ENCODE measurements at places on chromosomes 11 and 22.
A peak's percentile ranks its signal among the peaks of the same experiment; 100 is the strongest.

GRCh38 chr11:47378010-47378835 is at the start of gene SPI1:
SPI1 (minus strand) TSS chr11:47378547; CDS start chr11:47378353, 194 bp downstream.
- DNase-seq, result no peak

GRCh38 chr11:125157118-125157733 is 7.3 kb upstream of the PKNOX2 start:
- DNase-seq, result no peak

DNA sequence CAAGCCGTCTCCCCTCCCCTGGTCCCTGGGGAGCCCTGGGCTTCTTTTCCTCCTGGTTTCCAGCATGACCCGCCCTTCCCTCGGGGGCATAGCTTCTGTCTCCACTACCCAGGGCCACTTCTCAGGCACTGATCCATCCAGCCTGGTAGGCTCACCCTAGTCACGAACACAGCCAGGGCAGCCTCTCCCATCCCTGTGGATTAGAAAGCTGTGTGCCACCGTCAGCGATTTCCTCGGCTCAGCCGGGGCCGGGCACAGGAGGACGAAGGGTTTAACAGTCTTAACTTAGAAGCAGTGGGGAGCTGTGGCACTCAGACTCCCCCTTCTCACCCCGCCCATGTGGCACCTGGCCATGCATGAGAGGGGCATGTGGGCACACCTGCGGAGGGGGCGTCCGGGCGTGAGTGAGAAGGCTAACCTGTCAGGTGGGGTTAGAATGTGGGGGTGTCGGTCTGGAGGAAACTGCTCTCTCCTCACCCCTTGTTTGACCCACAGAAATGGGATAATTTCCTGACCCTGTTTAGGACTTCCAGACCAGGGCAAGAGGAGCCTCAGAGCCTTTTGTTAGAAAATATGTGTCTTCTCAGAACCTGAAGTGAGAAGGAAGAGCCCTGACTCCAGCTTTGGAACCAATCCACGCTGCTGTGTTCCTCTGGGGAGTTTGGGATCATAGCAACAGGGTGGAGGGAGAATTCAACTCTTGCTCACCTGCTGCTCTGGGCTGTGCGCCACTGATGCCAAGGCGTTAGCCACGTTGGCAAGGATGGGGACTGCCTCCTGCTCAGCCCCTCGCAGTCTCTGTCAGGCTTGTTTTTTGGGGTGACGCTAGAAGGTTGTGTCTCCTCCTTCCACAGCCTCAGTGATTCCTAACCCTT is 14.6 kb downstream of the GLB1L2 start:
- DNase-seq, result no peak

- DNase-seq, result no peak
Measured at GRCh38 chr11:118699506-118700220, 20.2 kb upstream of the TREH start.

GRCh38 chr11:106986673-106987072 is 31.6 kb downstream of the GUCY1A2 start:
- no peak for DNase-seq

DNA sequence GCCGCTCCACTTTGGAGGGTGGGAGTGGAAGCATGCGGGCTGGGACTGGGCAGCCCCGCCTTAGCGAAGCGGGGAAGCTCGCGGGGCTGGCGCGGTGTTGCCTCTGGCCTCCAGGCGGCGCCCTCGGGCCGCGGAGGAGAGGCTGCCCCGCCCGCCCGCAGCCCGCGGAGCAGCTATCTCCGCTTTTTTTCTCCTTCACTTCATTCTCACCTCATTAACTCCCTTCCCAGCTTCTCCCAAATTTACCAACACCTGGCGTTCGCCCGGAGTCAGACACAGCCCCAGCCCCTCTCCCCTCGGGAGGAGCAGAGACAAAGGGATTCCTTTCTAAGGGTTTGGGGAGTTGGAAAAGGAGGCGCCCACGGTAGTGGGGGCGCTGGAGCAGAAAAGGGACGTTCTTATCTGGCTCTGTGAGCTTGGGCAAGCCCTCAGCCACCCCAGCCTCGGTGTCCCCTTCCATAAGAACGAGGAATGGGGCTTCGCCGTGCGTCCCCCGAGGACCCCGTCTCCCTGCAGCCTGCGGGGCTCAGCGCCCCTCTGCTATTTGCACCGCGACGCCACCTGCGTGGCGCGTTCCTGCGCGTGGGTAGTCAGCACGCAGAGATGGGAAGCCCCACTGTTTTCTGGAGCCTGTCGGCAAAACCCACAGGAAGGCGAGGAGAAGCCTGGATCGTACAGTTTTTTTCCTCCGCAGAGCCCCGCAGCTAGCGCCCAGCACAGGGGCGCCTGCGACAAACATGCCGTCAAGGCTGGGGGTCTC is 1.5 kb upstream of the WNT11 start:
- peak; percentile 53 for DNase-seq

DNA sequence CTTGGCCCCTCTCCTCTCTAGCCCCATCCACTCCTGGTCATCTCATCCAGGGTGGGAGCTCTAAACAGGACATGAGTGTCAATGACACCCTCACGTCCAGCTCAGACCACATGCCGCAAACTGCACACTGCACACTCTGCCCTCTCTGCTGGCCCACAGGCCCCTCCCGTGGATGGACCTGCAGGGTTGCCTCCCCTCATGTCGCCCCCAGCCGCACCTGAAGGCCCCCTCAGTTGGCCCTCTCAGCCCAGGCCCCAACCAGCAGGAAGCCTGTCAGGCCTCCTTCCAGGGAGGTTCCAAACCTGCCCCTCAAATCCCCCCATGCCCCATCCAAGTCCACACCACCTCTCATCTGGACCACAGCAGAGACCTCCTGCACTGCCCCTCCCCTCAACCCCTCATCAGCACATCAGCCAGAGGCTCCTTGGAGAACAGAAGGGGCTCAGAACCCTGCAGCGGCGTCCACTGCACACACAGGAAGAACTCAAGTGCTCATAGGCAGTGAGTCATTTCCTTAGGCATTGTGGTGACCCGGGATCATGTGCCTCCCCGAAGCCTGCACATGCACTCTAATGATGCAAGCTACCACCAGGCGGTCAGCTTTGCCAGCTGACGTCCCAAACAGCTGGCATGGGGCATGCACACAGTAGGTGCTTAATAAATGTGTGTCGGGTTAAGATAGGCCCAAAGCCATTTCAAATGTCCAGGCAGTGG is 12.9 kb upstream of the CDKN1C start:
- peak; percentile 30 for DNase-seq

DNA sequence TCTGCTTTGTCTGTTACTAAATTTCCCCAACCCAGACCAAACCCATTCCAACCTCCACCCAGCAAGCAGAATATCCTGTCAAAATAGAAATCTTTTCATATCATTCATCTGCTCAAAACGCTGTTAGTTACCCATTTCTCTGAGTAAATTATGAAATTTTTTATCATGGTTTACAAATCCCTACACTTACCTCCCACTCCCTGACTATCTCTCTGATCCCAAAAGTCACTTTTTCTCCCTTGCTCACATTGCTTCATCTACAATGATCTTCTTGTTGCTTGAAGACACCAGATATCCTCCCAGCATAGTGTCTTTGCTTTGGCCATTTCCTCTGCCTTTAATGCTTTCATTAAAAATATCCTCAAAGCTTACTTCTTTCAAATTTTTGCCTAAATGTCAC is 195.5 kb upstream of the CTSC start:
- no peak for DNase-seq

GRCh38 chr22:30827646-30828045 is 133.0 kb downstream of the OSBP2 start:
- DNase-seq, result no peak

- DNase-seq, result no peak
Measured at GRCh38 chr11:63910675-63911074, 6.3 kb downstream of the RCOR2 start.

DNA sequence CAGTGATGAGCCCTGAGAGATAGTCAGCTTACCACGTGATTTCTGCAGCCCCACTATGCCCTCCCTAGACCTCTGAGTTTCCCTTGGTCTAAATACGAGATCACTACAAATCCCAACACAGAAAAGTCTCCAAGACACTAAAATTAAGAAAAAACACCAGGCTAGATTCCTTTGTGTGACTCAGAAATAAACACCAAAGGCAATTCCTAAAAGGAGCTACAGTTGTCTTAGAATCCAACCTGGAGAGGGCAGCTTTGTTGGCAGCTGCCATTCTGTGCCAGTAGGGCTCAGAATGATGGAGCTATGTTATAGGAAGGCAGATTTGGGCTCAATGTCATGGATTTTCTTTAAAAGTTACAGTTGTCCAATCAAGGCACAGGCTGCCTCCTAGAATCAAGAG is 37.1 kb upstream of the HMGXB4 start:
- no peak for DNase-seq

- no peak for DNase-seq
Measured at GRCh38 chr11:134060316-134060715, 8.6 kb upstream of the JAM3 start.

- DNase-seq, result no peak
Measured at GRCh38 chr11:34356576-34356912, 1.3 kb downstream of the ABTB2 start.

GRCh38 chr11:65315204-65315865 is 669 bp downstream of the CDC42EP2 start:
- DNase-seq, result peak; percentile 70

- no peak for DNase-seq
Measured at GRCh38 chr11:8285228-8285627, 21.6 kb upstream of the LMO1 start.

DNA sequence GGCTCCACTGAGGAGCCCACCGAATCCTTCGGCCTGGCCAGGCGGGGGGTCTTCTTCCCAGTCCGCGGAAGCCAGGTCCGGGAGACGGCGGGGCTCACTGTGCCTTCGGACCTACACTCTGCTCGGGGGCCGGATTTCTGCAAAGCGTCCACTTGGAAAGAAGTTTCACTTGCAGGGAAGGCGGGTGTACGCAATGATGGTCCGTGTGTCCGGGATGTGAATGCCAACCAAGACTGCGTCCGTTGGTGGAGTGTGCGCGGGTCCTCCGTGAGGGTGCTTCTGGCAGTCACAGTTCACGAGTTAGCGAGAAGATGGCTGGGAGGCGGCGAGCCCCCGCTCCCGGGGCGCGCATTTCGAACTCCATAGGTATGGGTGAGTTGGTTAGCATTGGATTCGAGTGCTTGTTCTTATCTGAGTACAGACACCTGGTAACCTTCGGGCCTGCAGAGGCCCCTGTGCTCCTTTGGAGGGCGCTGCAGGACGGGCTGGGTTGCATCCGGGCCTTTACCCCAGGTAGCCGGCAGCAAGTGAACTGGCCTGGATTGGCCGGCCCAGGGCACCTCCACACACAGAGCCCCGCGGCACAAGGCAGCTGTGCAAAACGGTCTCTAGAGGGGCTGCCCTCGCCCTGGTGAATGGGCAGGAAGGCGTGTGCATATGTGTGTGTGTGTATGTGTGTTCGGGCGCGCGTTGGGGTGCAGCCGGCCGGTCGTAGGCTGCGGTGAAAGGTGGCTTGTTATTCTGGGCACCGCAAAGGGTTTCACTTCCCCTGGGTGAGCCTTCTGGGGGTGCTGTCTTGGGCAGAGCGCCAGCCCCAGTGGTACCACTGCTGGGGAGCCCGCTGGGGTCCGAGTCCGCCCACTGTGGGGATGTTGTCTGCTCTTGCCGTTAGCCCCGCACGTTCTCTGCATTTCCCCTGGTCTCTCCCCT is 13.3 kb upstream of the CYP2R1 start:
- peak; percentile 53 for DNase-seq

DNA sequence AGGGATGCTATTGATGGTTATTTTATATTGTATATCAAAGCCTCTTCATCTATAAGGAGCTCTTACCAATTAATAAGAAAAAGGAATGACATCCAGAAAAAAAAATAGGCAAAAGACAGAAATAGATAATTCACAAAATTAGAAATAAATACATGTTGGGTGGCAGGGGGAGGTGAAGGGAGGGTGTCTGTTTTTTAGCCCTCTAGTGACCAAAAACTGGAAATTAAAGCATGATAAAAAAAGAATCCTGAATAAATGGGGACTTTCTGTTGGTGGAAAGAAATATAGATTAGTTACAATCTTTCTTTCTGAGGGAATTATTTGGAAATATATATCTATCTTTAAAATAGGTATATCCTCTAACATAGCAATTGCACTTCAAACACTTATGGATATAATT is 42.0 kb upstream of the TTC36 start:
- DNase-seq, result no peak

- DNase-seq, result no peak
Measured at GRCh38 chr11:123407996-123408597, 22.0 kb upstream of the GRAMD1B start.

DNA sequence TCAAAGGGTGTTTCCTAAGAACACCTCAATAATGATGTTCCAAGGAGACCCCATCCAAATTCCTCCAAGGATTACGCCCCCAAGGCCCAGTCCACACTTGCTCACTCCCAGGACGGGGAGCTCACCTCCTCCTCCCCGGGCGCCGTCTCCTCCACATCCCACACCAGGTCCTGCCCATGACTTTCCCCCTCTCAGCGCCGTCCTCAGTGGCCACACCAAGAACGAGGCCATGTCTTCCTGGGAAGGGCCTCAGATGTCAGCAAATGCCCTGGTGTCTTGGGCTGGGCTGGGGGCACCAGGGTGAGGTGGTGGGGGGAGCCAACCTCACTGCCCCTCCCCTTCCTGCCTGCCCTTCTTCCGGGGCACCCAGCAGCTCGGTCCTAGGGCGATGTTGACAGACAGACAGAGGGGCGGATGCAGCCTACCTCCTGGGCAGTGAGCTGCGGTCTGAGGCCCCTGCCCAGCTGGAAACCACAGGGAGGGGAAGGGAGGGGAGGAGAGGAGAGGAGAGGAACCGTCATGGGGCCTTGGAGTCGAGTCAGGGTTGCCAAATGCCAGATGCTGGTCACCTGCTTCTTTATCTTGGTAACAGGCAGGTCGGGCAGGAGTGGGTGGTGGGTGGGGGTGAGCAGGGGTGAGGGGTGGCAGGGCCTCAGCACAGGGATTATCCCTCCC is at the start of the genes C11orf21 and TSPAN32:
C11orf21 (minus strand) TSS at position 288 of the 675 bp plus-strand sequence; CDS start at position 178, 110 bp downstream.
TSPAN32 (plus strand) TSS at position 383 of the 675 bp plus-strand sequence; CDS start at position 520, 137 bp downstream.
- no peak for DNase-seq

- no peak for DNase-seq
Measured at GRCh38 chr11:17561111-17561415, 14.0 kb downstream of the OTOG start.

DNA sequence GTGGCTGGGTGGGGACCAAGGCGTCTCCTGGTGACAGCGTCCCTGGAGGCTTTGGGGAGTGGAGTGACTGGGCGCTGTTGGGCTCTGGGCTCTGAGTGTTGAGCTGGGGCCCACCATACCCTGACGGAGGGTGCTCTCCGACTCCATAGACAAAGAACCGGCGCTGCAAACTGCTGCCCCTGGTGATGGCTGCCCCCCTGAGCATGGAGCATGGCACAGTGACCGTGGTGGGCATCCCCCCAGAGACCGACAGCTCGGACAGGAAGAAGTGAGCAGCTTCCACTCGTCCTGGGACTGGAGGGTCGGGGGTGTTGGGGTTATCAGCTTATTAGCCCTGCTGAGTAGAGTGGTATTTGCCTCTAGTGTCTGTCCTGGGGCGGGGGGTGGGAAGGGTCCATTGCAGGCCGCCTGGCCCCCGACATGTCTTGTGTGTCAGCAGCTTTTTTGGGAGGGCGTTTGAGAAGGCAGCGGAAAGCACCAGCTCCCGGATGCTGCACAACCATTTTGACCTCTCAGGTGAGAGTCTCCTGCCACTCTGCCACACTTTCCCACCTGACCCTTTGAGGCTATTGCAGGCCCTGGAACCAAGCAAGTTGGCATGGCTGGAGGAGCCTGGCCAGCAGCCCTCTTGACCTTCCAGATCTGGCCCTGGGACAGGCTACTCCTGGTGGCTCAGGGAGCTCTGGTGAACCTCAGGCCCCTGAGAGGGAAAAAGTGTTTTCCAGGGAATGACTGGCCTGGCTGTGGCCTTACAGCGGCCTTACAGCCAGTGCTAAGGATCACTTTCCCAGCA is 7.6 kb downstream of the CLDN5 start:
- DNase-seq, result no peak

GRCh38 chr22:30247561-30247960 is 1.0 kb upstream of the LIF start:
- no peak for DNase-seq
